ENCODE measurements at places on chromosomes 5 and 9.

GRCh38 chr9:20125727-20126126, 336.9 kb upstream of the SLC24A2 start:
- no peak for DNase-seq

DNA sequence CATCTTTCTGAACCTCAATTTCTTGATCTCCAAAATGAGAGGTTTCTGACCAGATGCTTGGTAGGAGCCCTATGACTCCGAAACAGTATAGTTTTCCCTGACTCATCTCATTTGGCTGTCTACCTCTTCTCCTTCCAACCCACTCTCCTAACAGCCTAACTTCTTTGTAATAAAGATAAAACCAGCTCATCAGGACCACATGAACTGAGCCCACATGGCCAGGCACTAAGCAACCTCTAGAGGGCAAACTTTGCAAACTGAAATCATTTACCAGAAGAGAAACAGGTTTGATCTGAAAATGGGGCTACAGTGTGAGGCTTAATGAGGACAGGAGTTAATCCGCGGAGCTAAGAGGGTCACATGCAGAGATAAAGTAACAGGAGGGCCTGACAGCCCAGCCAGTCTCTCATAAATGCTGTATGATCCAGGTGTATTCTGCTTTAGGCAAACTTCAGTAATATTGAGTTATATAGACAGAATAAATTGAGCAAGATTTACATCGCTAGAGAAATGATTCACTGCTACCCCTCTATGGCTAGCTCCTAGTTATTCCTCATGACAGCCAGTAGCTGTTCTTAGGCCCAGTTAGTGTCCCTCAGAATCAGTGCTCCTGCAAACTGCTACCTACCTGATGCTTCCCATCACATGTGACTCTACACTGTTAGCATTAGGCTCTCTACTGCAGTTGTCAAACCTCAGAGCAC, 64.6 kb downstream of the ABCA1 start:
- peak; percentile 68 for DNase-seq

GRCh38 chr9:132802121-132802795, 75.8 kb downstream of the AK8 start:
- no peak for DNase-seq

GRCh38 chr5:111772456-111773122, 15.6 kb upstream of the NREP start:
- no peak for DNase-seq

DNA sequence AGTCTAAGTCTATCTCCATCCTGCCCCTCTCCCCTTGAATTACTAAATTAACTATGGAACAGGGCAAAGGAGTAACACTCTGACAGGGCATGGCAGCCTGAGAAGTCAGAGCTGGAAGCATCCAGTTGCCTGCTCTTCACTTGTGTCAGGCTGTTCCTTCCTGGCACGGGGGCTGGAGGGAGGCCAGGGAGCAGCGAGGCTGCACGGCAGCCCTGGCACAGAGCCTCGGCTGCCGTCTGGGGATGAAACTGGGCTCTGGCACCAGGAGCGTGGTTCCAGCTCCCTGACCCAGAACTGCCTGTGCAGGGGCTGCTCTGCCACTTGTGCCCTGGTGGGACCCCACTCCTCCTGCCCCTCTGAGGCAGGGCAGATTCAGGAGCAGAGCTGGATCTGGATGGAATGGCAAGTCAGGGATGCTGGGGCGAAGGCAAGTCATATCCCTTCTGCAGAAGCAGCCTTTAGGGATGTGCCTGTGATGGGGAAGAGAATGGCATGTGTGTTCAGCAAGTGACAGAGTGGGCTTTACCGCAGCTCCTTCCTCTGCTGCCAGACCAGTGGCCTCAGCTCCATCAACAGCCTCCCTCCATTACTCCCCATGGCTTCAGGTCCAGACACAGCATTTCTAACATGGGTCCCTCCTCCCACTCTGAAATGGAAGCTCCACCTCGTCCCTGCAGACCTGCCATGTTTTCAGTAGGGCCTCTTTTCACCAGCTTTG, 42.2 kb upstream of the PDE8B start:
- DNase-seq: no peak
